ENCODE measurements at places on chromosomes 12 and 14.
A peak's percentile ranks its signal among the peaks of the same experiment; 100 is the strongest.

GRCh38 chr12:47920913-47921312, 16.1 kb upstream of the VDR start:
- no peak for DNase-seq

DNA sequence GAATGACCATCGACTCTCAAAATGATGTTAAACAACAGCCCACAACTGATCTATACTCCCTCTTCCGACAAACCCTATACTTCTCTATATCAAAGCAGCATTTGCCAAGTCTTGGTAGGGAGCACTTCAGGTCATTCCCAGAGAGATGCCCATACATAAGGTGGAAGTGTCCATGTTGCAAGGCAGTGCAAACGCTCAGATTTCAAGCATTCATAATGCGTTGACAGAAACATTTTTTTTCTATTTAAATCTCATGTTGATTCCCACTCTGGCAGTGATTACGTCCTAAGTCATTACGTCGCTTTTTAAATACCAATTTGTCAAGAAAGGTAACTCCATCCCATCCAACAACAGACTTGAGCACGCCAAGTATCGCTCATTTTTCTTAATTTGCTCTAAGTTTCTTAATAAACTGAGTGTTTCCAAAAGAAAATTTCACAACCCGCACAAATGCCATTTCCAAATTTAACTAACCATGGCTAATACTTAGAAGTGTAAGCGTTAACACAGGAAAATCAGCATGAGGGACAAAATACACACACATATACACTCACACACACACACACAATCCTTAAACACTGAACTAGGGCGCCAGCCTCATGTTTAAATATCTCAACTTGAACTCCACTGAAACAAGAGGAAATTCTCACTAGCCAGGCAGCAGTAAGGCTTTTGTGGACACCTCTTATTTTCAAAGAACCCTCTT, 1.1 kb downstream of the GXYLT1 start:
- no peak for DNase-seq

- DNase-seq: no peak
Observed at GRCh38 chr12:50050410-50051098, 6.8 kb upstream of the ASIC1 start.

- DNase-seq: peak; percentile 10
Observed at GRCh38 chr12:1122786-1123185, 131.8 kb downstream of the ERC1 start.

DNA sequence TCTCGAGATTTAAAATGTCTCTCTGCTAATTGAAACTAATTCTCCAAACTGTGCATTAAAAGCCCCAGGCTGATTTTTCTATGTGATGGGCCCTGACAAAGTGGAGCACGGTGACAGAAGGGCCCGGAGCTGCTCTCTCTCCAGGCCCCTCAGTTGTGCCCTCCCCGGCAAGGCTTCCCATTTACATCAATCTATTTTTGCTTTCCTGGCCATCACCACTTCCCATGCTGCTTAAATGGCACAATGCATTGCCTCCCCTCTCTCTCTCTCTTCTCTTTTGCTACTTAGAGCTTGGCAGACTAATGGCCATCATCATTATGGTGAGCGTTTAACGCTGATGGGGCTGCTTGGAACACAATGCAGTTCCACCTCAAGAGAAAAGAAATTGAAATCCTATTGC, 270.7 kb upstream of the DIO3 start:
- no peak for DNase-seq

- peak; percentile 56 for DNase-seq
Observed at GRCh38 chr14:52961060-52961639, 10.3 kb upstream of the FERMT2 start.

- peak; percentile 74 for DNase-seq
Observed at GRCh38 chr14:72476657-72477499, 417.0 kb downstream of the DPF3 start.

GRCh38 chr14:52086711-52087110, 17.9 kb upstream of the NID2 start:
- DNase-seq: no peak

GRCh38 chr12:3357950-3358525, 133.0 kb upstream of the PRMT8 start:
- no peak for DNase-seq

- DNase-seq: no peak
Observed at GRCh38 chr12:121807642-121808347, 4.0 kb downstream of the SETD1B start.

DNA sequence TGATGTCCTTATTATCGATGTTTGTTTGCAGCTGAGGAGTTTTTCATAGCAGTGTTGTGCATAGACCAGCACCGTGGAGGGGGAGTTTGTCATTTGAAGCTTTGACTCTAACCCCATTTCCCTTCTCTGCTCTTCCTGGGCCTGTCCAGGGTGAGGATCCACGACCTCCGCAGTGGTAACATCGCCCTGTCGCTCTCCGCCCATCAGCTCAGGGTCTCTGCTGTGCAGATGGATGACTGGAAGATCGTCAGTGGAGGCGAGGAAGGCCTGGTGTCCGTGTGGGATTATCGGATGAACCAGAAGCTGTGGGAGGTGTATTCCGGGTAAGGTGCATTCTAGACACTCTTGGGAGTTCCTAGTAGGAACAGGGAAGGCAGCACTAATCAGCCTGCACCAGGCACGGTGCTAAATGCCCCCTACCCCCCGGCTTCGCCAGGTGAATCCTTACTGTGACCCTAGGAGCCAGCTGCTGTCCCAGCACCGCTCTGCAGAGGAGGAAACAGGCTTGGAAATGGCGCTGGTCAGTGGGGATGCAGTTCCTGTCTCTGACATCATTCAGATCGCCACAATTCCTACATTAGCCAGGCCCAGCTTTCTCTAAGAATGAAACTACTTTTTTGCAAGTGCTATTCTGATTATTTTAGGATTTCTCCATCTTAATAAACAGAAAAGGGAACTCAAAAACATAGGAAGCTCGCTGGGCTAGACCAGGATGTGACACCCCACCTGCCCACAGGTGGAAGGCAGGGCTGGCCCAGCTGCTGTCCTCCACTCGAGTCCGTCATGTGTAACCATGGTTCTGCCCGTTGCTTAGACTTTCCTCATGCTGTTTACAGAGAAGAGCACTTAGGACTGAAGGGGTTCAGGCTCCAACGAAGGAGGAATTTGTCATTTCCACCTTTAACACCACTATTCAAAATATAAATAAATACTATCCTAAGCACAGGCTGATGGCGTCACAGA, 74.9 kb downstream of the TESC start:
- DNase-seq: no peak

DNA sequence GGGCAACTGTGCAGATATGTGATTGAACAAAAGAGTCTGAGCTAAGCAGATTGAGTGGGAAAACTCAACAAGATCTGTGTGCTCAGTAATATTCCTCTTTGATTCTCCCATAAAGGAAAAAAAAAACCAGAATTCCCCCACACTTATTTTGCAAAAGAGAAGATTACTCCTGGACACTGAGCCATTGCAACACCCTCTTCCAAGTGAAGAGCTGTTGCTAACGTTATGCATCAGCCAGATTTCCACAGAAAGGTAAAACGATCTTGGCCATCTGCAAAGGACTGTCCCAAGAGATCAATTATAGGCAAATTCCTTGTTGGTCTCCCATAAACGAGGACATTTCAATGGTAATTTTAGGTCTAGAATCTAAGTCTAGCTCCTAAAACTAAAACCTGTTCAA, 587.7 kb downstream of the C12orf50 start:
- no peak for DNase-seq

DNA sequence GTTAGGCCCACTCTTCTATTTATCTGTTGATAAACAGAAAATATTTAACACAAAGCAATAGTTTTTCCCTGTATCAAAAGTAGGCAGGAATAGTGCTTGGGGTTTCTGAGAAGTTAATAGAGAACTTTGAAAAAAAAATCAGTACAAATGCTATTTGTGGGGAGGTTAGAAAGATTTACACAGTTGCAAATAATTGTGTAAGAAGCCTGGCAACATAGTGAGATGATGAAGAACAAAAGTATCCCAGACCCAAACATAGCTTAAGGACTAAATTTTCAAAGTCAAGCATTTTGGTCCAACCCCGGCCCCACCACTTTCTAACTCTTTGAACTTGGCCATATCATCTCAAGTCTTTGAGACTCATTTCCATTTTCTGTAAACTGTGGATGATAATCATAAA, 687.5 kb upstream of the TMEM132C start:
- DNase-seq: no peak

DNA sequence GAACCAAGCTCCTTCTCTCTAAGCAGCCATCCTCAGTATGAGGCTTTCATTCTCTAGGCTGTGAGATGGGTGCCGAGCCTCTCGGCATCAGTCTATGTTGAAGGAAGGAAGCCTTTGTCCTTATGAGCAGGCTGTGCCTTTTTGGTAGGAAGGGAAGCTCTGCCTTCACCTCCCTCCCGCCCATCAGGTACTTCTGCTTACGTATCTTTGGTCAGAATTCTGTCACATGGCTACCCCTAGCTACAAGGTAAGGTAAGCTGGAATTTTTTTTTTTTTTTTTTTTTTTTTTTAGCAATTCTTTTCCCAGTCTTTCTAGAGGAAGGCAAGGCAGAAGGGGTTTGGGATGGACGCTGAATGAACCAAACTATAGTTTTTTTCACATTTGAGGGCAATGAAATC, 16.9 kb downstream of the BATF start:
- DNase-seq: no peak

- DNase-seq: no peak
Observed at GRCh38 chr12:3535431-3535841, 44.4 kb downstream of the PRMT8 start.

DNA sequence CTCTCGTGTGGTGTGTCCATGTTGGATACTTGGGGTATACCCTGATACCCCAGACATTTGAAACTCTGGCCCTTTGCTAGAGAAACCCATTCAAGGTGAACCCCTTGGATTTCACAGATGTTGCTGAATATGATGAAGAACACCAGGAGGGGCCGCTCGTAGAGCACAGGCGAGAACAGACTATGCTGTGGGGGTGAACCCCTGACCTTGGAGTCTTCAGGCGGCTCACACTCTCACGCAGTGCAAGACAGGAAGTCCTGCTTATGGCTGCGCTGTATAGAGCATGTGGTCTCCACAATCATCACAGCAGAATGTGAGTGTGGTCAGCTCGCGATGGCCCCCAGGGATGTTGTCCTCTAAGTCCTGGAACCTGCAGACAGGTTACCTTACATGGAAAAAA, 60.4 kb downstream of the SLC15A4 start:
- DNase-seq: no peak

DNA sequence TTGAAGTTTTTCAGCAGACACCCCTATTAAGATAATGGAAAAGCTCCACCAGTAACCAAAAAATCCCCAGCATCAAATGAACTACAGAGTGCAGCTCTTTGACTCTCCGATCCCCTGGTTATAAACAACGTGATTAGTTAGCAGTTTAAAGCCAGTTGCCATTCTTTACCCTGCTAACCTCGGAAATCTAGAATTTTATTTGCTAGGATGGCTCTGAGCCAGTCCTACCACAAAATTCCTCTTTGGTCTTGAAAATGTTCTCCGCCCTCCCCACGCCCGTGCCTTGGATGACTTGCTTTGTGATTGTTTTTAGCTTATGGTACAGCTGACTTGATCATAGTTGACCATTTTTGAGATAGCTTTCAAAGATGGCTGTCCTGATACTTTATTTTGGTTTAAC, 1.2 kb downstream of the KLHDC2 start:
- DNase-seq: no peak

DNA sequence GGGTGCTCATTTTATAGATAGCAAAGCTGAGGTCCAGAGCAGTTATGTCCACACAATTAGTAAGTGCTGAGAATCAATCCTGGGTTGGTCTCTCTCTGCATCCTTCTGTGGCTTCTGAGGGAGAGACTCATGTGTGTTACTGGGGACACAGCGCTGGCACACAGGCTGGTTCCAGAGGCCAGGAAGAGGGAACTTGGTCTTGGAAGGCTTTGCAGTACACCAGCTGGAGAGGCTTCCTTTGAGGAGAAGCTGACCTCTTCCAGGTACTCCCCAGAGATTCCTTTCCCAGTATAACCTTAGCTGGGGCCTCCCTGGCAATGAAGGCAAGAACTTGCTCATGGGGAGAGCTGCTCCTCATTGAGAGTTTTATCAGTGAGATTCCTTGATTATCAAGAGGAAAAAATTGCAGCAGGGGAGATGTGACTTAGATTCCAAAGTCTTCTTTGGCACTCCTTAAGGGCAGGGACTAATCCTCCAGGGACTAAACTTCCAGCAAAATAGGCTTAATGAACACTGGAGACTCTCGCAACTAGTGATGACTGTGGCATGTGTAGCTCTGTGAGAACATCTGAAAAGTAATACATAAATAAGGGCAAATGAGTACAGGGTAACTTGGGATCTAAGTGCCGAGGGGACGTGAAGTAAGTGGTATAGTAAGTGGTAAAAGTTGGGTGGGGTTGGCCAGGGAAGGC, 13.9 kb upstream of the KRT80 start:
- no peak for DNase-seq

GRCh38 chr12:100864366-100864765, 69.8 kb downstream of the ANO4 start:
- no peak for DNase-seq

- DNase-seq: no peak
Observed at GRCh38 chr12:28167981-28168485, 22.2 kb upstream of the CCDC91 start.

DNA sequence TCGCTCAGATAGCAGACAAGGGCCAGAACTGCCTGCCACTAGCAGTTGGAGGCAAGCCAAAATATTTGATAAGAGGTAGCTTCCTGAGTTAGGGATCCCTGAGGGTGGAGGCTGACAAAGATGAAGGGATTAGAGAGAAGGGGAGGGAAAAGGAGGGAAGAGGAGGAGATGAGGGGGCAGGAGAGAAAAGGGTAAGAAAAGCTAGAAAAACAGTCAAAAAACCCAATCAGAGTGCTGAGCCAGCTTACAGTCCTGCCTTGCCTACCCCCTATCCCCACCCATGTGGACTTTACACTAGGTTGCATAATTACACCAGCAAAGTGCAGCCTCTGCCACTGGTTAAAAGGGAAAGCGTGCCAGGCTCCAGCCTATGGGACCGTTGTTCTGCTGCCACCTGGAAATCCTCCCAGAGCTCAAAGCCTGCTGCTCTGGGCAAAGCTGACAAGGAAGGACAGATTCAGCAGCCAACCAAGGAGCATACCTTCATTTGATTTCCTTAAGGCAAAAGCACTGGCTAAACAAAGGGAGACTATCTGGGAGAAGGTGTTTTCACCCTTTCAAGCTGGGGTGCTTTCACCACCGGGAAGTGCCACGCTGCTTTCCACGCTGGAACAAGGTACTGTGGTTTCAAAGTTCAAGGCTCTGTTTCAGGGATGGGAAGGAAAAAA, 3.8 kb upstream of the NUMB start:
- no peak for DNase-seq

- no peak for DNase-seq
Observed at GRCh38 chr12:46227616-46228015, 41.2 kb downstream of the SLC38A1 start.

Data from stimulated activated CD4-positive, alpha-beta T cell treated with anti-CD3 and anti-CD28 coated beads, Interleukin-15, amount 100 ng/mL, for 24 hours (primary cell).